ENCODE measurements at places on chromosomes 6 and 20. TPM values are rescaled to one million over a fixed set of nuclear protein-coding genes. Genes with fewer than 3 reads are reported as not detected.

Gene COL9A3
- 1.0 TPM for total RNA-seq

Gene RGS17
- total RNA-seq = not detected

Gene KCNQ5
- 5.0 TPM for total RNA-seq

Gene TDRD6
- total RNA-seq = not detected

Gene SLC17A2
- total RNA-seq = not detected

Gene XKR7
- total RNA-seq = not detected

Gene RAMACL
- total RNA-seq = not detected

Data from GM12878 (cell line).